ENCODE measurements at places on chromosomes 1 and 21.
A peak's percentile ranks its signal among the peaks of the same experiment; 100 is the strongest.

GRCh38 chr1:32772281-32773017, 44.7 kb downstream of the YARS1 start:
- DNase-seq, result no peak

GRCh38 chr1:204473400-204473965, 21.1 kb downstream of the PIK3C2B start:
- no peak for DNase-seq

GRCh38 chr1:102097451-102097850, 100.7 kb upstream of the OLFM3 start:
- no peak for DNase-seq

- DNase-seq, result no peak
These were observed 21.9 kb upstream of the KIF14 start for GRCh38 chr1:200642481-200642880.

GRCh38 chr1:189775343-189775742, 702.3 kb downstream of the BRINP3 start:
- DNase-seq, result no peak

- no peak for DNase-seq
These were observed 90.7 kb downstream of the ASH1L start for GRCh38 chr1:155471891-155472290.

DNA sequence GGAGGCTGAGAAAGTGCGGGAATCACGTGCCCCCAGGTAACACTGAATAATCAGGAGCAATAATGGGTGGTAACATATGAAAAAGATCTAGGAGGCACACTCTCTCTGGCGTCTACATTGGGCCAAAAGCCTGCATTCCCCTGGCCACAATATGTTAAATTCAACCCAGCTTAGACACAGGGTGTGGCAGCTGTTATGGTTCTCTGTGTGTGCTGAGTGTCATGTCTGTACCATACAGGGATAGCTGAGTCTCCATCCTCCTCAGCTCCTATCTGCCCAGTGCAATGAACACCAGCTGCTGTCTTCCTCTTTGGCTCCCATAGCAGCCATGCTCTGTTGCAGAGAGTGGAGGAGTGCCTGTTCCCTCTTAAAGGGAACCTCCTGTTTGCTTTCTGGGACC, 14.3 kb downstream of the S100A11 start:
- DNase-seq, result no peak

- DNase-seq, result no peak
These were observed 375.1 kb upstream of the ZP4 start for GRCh38 chr1:238265866-238266265.

GRCh38 chr21:39441502-39442475, 3.8 kb downstream of the LCA5L start:
- no peak for DNase-seq

- DNase-seq, result no peak
These were observed 33.5 kb upstream of the KLF17 start for GRCh38 chr1:44084998-44085675.

- no peak for DNase-seq
These were observed 67.8 kb upstream of the POU3F1 start for GRCh38 chr1:38114241-38115026.

- no peak for DNase-seq
These were observed 13.7 kb downstream of the PODN start for GRCh38 chr1:53075761-53076163.

- DNase-seq, result no peak
These were observed 141.4 kb downstream of the PLPP3 start for GRCh38 chr1:56437959-56438358.

- peak; percentile 68 for DNase-seq
These were observed 10.2 kb upstream of the TNFRSF14 start for GRCh38 chr1:2545754-2546514.

DNA sequence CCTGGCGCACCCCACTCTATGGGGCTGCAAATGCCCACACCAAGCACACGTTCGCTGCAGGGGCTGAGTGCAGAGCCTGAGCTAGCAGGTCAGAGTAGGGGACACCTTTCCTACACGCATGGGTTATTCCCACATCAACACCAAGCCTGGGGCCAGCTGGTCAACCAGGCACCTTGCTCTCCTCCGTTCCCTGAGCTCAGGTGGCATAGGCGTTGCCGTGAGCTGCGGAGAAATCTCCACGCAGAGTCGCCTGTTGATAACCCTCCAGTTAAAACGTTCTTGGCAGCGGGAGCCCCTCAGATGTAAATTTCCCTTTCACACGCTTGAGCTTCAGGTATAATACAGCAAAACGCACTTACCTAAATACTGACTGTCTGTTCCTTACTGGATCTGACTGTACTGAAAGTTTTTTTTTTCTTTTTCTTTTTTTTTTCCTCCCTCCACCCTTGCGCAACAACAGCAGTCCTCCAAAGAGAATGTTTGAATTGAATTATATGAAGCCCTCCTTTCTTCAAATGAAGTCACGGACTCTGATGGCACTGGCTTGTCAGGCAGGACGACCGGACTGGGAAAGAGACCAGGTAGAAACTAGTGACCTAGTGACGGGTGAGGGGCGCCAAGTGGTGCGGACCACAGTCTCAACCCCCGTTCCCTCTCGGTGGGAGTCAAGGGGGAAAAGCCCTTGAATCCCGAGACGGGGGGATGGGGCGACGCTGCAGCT, 2.1 kb downstream of the BRINP3 start:
- DNase-seq, result no peak

- no peak for DNase-seq
These were observed 24.9 kb downstream of the NCMAP start for GRCh38 chr1:24580756-24581155.

- no peak for DNase-seq
These were observed 610 bp downstream of the RBM8A start for GRCh38 chr1:145926686-145927062.

DNA sequence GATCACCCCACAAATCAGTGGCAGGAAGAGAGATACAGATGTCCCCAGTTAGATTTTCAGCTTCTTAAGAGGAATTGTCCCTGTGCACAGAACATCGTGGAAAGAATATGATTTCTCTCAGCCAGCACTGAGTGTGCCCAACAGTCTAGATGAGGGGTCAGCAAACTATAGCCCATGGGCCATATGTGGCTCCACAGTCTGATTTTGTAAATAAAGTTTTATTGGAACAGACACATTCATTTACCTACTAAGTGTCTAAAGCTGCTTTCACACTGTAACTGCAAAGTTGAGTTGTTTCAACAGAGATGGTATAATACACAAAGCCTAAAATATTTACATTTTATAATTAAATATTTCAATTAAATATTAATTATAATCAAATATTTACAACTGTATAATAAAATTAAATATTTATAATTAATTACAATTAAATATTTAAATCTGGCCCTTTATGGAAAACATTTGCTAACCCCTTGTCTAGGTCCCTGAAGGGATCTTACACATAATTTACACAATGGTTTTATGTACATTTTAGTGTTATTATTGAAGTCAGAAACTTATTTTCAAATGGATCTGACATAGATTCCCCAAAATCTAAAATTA, 407.6 kb downstream of the PTPRU start:
- no peak for DNase-seq

DNA sequence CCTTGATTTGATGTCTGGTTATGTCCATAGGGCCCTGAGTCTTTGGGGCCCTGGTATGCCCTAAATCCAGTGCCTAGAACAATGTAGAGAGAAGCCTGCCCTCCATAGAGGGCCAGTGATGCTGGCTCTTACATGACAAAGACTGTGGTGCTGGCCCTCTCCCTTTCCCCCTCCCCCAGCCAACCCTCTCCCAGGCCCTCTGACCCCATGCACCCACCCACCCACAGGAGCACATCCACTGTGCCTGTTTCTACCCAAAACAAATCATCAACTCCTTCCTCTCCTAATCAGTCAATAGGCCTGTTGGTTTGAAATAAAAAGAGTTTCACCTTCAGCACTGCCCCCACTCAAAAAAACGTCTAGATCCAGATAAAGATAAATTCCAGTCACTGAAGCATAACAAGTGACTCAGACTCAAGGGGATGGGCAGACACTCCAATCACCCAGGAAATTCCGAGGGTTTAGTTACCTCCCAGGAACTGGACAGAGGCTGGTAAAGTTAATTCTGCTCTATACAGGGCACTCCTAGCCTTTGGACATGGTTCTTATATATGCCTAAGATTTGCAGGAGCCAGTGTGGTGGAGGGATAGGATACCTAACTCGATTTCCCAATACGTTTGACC, 144.8 kb upstream of the VANGL1 start:
- no peak for DNase-seq

GRCh38 chr1:36934061-36934460, 100.3 kb downstream of the GRIK3 start:
- no peak for DNase-seq

GRCh38 chr1:39927538-39927937, 25.8 kb upstream of the MYCL start:
- no peak for DNase-seq

- no peak for DNase-seq
These were observed 63.9 kb downstream of the UCK2 start for GRCh38 chr1:165891111-165891860.

DNA sequence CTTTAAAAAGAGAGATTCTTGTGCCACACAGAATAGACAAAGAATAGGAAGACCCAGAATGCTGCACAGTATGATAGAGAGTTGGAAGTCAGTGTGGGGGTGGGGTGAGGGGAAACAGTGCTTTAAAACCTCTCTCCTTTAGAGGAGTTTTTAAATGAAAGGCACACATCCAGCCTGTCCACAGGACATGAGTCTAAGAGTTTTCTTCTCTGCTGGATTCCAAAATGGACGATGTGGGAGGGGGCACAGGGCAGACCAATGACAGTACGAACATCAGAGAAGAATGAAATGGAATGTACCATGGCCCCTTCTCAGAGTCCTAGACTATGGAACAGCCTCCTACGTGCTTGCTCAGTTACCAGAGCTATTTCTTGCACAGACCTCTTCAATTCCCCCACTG, 458.2 kb upstream of the DAB1 start:
- no peak for DNase-seq

- DNase-seq, result no peak
These were observed 133.0 kb downstream of the LRRC7 start for GRCh38 chr1:69700770-69701169.

DNA sequence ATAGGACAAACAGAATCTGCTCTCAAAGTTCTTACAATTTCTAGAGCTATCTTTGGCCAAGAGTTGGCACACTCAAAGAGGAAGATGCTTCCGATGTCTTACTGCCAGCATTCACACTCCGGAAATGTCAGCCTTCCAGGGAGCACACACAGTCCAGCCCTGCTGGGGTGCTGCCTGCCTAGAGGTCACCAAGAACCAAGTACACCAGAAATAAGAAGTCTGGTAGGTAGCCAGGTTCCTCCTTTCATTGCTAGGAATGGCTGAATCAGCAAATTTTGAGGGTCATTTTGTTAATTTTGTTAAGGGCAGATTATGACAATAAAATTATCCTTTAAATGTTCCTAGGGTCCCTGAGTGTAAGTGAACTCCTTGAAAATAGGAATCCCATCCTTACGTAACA, 77.5 kb downstream of the PLPP3 start:
- no peak for DNase-seq

- no peak for DNase-seq
These were observed 318.8 kb upstream of the DEPDC1 start for GRCh38 chr1:68815632-68816031.

GRCh38 chr21:42266971-42267556, 48.1 kb downstream of the ABCG1 start:
- DNase-seq, result no peak

Measured in stimulated activated CD8-positive, alpha-beta memory T cell treated with anti-CD3 and anti-CD28 coated beads, Interleukin-4, amount 100 ng/mL, for 4 hours (primary cell).